Activated naive CD4-positive, alpha-beta T cell treated with anti-CD3 and anti-CD28 coated beads, Interleukin-2, amount 50 U/mL, for 16 hours (primary cell): ENCODE measurements at places on chromosomes 16 and 17.

DNA sequence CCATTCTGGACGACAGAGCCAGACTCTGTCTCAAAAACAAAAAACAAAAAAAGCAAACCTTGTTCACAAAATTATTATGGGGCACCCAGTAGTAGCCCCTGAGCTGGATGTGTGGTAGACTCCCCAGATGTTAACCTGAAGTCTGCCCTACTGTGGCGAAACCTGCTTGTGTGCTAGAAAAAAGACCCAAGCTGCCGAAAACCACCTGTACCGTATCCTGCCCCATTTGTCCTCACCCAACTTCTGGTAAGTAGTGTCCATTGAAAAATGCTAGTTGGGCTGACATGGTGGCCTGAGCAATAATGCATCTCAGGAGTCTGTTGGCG lies 9.1 kb downstream of the RMI2 start:
- no peak for DNase-seq

DNA sequence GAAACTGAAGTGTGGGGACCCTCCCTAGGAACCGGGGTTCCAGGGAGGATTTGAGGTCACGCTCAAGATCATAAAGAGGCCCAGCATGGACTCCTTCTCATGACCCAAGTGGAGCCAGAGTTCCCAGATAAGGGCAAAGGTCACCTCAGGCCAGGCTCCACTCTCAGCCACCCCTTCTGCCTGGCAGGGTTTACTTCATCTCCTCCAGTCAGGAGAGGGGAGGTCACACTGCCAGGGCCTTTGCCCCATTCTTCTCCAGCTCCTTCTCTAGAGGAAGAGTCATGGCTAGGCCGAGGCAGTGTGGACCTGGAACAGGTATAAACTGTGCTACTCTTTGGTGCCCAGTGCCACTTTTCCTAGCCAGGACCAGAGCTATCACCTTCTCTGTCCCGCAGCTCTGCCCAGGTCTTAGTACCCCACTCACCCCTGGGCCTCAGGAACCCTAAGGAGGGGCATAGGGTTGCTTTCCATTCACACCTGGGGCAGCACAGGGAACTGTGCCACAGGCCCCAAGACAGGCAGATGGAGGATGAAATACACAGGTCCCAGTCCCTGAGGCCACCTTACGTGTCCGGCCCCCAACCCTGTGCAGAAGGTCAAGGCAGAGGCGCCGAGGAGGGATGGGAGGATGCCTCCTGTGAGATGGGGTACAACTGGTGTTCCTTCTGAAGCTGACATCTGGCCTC lies 879 bp upstream of the ACSF2 start:
- DNase-seq = no peak

- no peak for DNase-seq
These were observed 335.6 kb downstream of the UTP18 start for GRCh38 chr17:51595826-51596398.

GRCh38 chr17:46788796-46789195 lies 29.7 kb downstream of the WNT3 start:
- DNase-seq = no peak

DNA sequence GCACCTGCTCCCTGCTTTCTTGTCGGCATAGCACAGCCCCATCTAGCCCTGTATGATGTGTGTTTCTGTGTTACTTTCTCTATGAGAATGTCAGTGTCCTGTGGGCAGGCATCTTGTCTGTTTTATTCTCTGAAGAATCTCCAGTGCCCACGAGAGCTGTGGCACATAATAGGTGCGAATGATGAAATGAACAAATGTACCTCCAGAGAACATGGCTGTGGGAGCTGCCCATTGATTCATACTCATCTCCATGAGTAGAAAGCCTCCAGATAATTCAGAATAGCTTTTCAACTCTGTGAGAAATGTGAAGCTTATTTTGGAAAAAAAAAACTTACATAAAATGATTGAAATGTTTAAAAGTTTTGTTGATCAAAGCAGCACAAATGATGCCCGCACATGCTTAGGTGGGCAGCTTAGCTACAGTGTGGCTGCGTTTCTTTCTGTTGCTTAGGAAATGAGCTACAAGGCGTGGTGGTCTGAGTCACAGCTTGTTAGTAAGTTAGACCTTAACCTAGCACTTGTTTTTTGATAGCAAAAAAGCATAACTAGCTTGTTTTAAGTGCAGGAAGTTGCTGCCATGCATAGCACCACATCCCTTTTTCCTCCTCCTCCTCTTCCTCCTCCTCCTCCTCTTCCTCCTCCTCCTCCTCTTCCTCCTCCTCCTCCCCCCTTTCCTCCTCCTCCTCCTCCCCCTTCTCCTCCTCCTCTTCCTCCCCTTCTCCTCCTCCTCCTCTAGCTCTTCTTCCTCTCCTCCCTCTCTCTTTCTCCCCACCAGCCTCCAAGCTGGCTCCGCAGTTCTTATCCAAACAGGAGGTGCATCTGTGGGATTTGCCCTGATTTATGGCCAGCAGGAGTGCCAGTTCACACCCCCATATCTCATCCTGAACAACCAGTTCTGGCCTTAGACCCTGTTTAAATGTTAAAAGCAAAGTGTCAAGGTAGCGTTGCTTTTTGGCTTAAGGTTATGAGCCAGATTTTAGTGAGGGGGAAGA lies 221.5 kb downstream of the IRF8 start:
- DNase-seq = no peak

DNA sequence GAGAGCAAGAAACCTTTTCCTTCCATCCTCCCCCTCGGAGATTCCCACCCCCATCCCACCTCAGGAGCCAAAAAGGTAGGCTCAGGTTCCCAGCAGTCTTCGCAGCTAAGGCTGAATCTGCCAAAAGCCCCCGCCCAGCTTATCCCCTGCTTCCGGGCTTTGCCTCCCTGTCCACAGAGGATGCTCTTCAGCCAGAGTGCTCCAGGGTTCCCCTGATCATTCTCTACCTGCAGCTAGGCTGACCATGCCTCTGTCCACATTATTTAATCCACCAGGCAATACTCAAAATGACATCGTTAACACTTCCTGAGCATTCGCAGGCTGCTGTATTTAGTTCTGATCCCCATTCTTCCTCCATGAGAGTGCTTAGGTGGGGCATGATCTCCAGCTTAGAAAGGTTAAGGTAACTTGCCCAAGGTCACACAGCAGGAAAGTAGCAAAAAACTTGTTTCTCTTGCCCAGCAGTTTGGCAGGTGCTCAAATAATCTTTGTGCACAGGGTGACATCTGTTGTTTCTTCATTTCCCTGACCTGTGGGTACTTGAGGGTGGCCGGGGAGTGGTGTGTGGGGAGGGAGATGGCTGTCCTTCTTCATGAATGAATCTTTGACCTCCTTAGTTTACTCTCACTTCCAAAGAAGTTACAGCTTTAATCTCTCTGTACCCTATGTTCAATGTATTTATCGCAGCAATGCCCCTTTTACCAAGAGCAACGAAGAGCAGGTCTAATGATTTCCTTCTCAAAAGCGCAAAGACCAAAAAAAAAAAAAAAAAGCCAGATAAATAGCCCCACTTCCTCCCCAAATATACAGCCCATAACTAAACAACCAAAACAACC lies 848 bp upstream of the TBKBP1 start:
- no peak for DNase-seq

DNA sequence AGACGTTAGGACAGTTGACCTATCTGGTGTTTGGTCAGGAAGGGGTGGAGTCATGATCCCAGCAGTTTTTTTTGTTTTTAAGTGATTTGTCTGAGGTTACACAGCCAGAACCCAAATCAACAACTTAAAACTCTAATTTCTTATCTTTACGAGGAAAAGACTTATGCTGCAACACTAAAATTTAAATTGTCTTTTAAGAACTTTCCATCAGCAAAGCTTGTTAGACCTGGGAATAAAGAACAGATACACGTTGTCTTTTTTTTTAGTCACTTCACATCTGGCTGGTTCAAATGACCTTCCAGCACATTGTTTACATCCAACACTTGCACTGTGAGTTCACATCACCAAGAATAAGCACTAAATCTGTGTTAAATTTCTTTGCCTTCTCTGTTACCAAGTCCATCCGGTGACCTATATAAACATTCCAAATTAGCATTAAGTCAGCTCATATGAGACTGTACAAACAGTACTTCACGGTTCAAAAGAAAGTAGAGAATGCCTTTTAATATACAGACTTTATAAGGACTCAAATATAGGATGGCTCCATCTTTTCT lies 115.0 kb downstream of the HS3ST2 start:
- DNase-seq = no peak

DNA sequence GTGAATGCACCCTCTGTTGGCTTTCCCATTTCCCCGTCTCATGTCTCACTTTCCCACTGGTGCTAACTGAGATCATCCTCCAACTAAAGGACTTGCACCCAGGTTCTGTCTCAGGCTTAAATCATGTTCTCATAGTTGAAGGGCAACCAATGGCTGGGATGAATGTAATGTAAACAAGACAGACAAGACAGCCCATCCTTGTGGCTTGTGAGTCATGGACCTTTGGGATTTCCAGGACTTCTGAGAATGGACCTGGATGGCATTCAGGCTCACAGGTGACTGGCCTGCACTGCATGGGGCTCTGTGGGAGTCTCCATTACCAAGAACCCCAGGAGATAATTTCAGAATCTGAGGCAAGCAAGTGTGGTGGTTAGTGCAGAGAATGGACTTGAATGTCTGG lies 347.5 kb downstream of the HAPSTR1 start:
- no peak for DNase-seq

GRCh38 chr16:16578701-16579100 lies 199.8 kb downstream of the NPIPA7 start:
- no peak for DNase-seq

DNA sequence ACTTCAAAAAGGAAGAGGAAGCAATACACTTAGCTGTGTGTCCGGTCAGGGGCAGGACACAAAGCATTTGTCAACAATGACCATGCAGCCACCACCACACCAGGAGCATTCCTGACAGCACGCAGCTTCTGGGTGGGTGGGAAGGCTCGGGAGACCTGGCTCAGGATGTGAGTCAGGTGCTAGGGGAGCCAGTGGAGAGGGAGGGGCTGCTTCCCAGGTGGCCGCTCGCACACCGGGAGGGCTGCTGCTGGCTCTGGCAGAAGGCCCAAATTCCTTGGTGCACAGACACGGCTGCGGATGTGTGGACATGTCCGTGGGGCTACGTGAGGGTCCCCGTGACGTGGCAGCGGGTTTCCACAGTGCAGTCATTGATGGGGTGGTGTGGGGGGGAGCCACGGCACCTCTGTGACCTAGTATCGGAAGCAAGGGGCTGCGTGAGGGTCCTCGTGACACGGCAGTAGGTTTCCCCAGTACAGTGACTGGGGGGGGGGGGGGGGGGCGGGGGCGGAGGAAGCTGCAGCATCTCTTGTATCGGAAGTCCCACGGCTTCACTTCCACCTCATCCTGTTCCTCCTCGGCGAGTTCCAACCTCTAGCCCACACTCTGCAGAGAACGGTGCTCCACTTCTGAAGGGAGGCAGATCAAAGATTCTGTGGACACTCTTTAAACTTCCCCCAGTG lies 112.8 kb downstream of the ZNF778 start:
- DNase-seq = peak; percentile 12

- DNase-seq = no peak
These were observed 51.6 kb downstream of the PRKCA start for GRCh38 chr17:66353937-66354401.

DNA sequence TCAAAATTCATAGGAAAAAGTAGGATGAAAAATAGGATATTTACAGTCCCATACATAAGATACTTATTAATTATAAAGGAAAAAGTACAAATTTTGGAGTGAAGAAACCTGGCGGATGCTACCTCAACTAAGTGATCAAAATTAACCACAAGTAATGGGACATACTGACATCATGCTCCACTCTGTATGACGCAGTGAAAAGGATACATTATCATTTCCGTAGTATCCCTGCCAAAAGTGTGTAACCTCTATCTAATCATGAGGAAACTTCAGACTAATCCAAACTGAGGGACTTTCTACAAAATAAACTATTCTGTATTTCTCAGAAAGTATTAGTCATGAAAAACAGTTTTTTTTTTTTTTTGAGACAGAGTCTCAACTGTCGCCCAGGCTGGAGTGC lies 60.5 kb downstream of the TRIM37 start:
- DNase-seq = no peak

- DNase-seq = no peak
These were observed 26.4 kb upstream of the CD300E start for GRCh38 chr17:74649909-74650308.

DNA sequence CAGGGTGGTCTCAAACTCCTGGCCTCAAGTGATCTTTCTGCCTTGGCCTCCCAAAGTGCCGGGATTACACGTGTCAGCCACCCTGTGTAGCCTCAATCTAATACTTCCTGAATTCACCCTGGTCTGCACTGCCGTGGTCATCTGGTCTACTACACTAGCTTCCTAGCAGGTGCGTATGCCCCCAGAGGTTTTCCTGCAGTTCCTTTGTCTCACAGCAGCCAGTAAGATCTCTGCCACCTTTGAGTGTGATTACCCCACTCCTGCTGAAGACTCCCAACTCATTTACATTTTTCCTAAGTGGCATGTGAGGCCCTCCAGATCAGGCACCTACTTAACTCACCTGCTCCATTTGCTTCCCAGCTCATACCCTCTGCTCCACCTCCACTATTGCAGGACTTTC lies 5.1 kb upstream of the DDX19A start:
- DNase-seq = no peak

- DNase-seq = no peak
These were observed 7.8 kb downstream of the HAS3 start for GRCh38 chr16:69113216-69113615.

DNA sequence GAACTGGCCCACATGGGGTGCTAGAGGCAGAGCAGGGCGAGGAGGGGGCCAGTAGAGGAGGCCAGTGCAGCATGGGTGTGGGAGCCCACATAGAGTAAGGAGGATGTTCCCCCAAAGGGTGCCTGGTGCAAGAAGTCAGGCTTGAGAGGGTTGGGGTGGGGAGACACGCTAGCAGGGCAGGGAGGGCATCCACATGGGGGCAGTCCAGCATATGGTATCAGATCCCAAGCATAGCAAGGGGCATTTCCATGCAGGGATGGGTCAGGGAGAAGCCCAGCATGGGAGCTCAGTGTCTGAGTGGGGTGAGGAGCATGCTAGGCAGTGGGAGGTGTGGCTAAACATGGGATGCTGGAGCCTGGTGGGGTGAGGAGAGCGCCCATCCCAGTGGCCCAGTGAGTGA lies 213.7 kb downstream of the COPRS start:
- DNase-seq = no peak

DNA sequence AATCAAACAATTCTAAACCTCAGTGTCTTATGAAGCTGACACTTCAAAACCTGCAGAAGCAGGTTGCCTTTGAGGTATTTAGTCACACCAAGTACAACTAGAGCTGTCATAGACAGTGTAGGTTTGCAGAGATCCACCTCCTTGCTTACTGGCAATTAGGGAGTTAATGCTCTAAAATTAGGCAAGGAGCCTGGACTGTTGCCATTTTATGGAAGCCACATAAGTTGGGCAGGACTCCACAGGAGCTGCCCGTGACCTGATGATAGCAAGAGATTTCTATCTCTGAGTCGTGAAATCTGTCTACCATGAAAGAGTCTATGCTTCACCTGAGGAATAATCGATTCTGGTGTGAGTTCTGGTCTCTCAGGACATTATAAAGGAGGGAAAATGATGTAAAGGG lies 8.9 kb downstream of the EME1 start:
- no peak for DNase-seq

- DNase-seq = peak; percentile 6
These were observed 35.4 kb upstream of the CDH15 start for GRCh38 chr16:89135971-89136765.

GRCh38 chr16:12377497-12377896 lies 401.0 kb downstream of the SNX29 start:
- no peak for DNase-seq
